ENCODE measurements at places on chromosomes 6 and 20.

- DNase-seq: no peak
These were observed 31.4 kb downstream of the KCNK17 start for GRCh38 chr6:39282774-39283173.

GRCh38 chr6:154508573-154509375 is 1.7 kb downstream of the CNKSR3 start:
- no peak for DNase-seq

DNA sequence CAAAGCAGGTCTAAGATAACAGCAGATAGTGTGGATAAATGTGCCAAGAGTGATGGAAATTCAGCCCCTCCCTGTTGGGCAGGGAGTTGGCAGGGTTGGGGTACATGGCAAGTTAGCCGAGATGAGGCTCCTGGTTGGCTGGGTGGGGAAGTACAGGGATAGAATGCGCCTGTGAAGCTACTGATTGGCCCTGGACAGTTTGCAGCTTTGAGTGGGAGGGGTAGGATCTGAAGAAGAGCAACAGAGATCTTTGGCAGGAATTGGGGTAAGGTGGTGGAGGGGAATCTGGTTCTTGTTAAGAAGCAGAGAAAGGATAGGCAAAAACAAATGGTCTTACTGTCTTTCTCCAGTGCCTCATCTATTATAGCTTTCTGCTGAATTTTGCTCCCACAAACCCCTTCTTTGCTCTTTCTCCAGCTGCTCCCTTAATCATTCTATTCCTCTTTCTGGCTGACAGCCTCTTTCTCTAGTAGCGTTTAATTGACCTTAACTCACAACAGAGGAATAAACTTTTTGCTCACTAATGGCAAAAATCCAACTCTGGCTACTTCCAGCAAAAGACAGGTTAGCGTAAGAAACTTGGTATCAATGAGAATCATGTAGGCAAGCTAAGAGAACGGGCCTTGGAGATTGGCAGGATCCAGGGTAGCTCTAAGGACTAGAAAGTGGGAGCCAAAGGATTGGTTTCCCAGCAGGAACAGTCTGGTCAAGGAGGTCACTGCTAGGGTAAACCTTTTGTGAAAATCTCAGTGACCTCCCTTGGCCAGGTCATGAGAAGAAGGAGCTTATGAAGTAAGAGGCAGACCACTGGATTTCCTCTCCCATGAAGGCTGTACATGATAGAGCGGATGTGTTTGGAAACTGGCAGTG is 86.3 kb upstream of the CARMIL1 start:
- DNase-seq: no peak

DNA sequence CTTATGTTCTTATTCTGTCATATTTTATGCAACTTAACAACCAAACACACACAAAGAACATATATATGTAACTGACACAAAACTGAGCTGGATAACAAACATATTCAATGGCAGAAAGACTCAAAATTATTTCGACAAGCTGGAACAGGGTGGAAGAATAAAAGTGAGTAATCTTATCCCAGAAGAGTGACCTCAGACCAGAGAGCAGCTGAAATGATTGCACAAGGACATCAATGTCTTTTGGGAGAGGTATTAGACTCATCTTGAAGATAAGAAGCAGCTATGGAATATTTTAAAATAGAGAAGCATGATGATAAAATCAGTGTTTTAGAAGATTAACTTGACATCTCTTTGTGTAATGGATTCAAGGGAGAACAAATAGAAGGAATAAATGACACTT is 191.6 kb upstream of the PRDM1 start:
- no peak for DNase-seq

- DNase-seq: peak; percentile 42
These were observed 15.6 kb downstream of the GABRR2 start for GRCh38 chr6:89299466-89299850.

- DNase-seq: no peak
These were observed 58.1 kb upstream of the SNRPB2 start for GRCh38 chr20:16671753-16672152.

DNA sequence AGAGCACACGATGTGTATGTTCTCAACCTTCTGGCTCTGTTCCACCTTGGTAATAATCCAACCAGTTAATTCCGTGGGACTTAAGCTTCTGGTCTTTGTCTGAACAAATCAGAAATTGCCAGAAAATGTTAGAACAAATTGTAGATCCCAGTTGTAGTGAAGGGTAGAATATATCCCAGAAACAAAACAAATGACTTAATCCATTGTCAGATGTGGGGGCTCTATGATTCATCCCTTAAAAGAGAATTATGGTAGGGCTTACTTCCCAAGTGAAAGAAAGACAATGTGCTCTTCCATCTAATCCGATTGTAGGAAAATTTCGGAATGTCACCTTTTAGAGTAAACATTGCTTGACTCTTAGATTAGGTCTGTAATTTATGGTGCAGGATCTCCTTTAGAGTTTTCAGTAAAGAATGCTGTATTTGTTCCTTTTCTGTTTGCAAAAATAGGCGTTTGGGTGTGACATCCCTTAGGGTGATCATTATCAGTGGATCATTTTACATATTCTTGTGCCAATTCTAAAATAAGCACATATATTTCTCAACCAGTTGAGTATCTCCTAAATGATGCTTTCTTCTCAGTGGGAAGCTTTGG is 234.5 kb upstream of the ZNF217 start:
- DNase-seq: no peak

DNA sequence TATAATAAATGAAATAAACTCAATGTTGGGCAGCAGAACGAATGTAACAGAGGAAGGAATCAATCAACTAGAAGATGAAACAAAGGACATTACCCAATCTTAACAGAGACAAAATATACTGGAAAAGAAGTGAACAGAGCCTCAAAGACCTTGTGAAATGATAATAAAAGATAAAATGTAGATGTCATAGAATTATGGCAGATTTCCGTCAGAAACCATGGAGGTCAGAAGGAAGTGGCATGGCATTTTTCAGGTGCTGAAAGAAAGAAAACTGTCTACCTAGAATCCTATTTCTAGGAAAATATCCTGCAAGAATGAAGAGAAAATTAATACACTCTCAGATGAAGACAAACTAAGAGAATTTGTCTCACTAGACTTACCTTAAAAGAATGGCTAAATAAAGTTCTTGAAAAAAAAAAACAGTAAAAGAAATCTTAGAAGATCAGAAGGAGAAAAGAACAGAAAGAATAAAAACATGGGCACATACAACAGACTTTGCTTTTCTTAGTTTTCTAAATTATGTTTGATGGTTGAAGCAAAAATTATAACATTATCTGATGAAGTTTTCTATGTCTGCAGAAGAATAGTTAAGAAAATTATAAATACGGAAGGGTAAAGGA is 23.4 kb upstream of the ZBTB2 start:
- no peak for DNase-seq

DNA sequence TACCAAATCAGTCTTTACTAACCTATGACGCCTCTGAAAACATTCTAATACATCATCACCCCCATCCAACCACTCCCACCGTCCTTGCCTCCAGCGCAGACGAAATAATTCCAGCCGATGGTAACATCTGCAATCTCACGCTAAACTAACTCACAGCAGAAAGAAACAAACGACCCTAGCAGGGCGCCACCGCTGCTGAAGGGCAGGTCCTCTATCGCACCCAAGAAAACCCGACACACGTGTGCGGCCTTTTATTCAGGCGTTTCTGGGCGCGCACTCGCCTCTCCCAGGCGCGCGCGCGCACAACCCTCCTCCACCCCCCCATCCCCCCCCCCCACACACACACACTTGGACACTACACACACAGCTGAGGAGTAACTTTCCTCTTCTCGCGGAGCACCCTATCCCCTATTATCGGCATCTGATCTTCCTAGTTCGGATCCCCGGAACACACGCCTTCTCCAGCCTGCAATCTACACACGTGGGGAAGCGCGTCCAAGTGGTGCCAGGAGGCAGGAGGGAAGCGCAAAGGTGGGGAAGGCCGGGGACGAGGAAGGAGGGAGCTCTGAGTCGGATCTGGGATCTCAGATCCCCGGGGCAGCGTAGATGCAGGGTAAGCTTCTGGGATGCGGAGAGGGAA is 1.4 kb downstream of the GFOD1 start:
- no peak for DNase-seq

GRCh38 chr6:118313208-118313607 is 234.9 kb upstream of the PLN start:
- DNase-seq: no peak

- no peak for DNase-seq
These were observed 239.2 kb upstream of the FKBP1C start for GRCh38 chr6:62971976-62972658.

DNA sequence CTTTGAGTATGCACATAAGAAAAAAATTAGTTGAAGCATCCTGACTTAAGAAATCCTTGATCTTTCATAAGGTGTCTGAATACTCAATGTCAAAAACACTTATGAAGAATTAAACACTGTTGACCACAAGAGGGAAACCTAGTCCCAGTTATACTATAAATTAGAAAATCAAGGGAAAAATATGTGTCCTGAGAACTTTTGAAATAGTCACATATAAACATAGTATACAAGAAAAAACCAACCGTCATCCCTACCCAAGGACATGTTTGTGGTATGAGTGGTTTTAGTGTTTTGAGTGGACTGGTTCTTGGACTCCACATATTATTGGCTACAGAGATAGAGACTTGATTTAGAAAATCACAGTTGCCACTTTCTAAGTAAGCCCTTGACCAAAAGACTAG is 7.6 kb upstream of the HLA-DRA start:
- no peak for DNase-seq

GRCh38 chr6:98946879-98947410 is 801 bp downstream of the FBXL4 start:
- peak; percentile 59 for DNase-seq

DNA sequence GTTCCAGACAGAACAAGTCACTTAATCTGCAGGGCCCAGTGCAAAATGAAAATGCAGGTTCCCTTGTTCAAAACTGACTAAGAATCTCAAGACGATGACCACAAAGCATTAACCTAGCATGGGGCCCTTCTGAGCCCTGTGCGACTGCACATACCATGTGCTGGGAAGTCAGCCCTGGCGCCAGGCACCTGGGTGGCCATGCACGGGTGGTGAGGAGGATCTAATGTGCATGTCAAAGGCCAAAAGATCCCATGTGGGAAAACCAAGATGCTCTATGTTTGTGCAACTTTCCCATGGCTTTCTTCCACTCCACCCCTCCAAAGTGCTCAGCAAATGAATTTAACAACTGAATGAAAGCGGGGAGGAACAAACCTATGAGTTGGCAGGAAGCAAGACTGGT is 33.5 kb upstream of the NXT1 start:
- no peak for DNase-seq

- no peak for DNase-seq
These were observed 30.3 kb upstream of the MAPK13 start for GRCh38 chr6:36099869-36100483.

GRCh38 chr20:48149902-48150301 is 364.6 kb upstream of the SULF2 start:
- DNase-seq: peak; percentile 51

GRCh38 chr20:62235777-62236157 is 2.6 kb upstream of the OSBPL2 start:
- no peak for DNase-seq

DNA sequence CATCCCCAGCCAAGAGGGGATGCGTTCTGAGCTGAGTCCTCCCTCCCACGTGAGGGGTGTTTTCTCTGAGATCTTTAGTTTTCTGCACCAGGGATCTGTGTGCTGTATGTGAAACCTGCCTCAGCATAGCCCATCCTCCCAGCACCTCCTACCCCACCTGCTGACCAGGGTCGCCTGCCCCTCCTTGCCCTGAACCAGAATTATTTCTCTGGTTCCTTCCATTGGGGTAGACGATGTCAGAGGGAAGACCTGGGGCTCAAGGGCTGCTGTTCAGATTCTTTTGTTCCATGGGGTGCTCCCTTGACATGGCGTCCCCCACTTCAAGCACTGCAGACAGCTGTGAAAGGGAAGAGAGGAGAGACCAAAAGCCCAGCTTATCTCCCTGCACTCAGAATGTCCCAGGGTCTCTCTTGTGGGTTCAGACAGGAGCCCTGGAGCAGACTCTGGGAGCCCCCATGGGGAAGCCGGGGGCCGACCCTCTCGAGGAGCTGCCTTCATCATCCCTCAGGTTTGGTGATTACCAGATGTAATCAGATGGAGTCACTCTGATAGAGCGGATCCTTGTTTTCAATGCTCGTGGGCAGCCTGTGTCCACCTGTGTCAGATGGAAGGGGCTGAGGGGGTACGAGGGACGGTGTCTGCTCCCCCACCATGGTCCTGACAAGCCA is 74.3 kb downstream of the ERMARD start:
- no peak for DNase-seq

- peak; percentile 61 for DNase-seq
These were observed at the start of gene TPBG for GRCh38 chr6:82363428-82364086. Gene TPBG (plus strand): TSS chr6:82363817. CDS start chr6:82364962, 1,145 bp downstream.

GRCh38 chr6:151490996-151491395 is 2.8 kb upstream of the CCDC170 start:
- DNase-seq: no peak

- no peak for DNase-seq
These were observed 38.7 kb downstream of the LAMA4 start for GRCh38 chr6:112215488-112216284.

DNA sequence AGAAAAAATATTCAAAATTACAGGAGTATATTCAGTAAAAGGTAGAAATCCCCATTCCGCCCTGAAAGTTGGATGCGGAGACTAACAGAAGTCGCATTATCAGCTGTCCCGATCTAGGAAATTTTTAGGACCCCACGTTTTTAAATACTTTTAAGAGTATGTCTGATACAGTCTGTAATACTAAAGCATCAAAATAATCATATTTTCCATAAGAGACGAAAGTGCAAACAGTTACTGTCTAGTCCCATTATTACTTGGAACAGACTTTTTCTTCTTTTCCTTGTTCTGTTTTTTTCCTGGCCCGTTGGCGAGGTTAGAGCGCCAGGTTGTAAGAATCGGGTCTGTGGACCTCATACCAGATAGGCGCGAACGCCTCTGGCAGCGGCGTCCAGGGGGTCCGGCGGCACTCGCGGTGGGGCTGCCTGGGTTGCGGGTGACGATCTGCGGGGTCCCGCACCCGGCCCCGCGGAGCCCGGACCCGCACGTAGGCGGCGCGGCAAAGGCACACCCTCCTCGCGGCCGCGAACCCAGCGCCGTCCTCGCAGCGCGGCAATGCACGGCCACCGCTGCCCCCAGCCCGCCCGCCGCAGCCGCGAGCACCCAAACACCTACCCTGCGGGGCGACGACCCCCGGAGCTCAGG is 460 bp downstream of the PLAGL1 start:
- no peak for DNase-seq

GRCh38 chr20:61673152-61673847 is 392.4 kb downstream of the TAF4 start:
- peak; percentile 60 for DNase-seq

DNA sequence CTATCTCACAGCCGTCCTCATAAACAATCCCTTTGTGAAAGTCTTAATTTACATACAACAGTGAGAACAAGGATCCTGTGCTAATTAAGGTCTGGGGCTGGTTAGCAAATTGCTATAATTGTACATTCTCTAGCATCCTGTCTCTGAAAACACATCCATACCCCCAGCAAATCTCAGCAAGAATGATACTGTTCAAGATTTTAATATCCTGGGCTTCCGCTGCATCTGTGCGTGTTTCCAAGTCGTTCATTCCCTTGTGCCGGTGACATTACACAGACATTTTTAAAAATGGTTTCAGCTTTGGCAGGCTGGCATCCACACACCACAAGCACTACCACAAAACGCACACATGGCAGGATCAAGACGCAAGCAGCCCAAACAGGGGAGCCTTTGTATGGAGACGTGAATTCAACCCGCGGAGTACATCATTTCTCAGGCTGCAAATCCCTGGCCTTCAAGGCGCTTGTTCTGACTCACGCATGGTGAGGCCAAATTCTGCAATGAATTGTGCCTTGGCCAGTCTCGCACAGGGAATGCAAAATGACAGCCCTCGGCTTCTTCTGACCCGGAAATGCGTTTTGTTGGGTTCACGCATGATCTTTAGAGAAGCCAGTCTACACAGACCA is 20.3 kb downstream of the ZMYND8 start:
- DNase-seq: no peak

GRCh38 chr20:30500829-30501440 is 756.5 kb upstream of the DEFB115 start:
- no peak for DNase-seq
